ENCODE measurements at places on chromosomes 3 and 15.

- no peak for DNase-seq
Measured at GRCh38 chr3:141114816-141115460, 63.8 kb downstream of the SPSB4 start.

GRCh38 chr3:187941135-187941847, 196.0 kb upstream of the BCL6 start:
- DNase-seq = no peak

DNA sequence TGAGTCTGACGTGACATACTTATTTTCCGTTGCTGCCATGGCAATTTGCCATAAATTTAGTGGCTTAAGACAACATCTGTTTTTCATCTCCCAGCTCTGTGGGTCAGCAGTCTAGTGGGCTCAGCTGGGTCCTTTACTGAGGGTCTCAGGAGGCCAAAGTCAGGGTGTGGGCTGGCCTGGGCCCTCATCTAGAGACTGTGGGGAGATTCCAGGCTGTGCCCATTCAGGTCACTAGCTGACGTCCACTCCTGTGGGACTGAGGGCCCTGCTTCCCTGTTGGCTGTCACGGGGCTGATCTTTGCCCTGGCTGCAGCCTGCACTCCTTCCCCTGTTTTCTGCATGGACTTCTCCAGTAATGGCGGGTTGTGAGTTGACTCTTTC, 19.1 kb downstream of the FGD5 start:
- DNase-seq = no peak

DNA sequence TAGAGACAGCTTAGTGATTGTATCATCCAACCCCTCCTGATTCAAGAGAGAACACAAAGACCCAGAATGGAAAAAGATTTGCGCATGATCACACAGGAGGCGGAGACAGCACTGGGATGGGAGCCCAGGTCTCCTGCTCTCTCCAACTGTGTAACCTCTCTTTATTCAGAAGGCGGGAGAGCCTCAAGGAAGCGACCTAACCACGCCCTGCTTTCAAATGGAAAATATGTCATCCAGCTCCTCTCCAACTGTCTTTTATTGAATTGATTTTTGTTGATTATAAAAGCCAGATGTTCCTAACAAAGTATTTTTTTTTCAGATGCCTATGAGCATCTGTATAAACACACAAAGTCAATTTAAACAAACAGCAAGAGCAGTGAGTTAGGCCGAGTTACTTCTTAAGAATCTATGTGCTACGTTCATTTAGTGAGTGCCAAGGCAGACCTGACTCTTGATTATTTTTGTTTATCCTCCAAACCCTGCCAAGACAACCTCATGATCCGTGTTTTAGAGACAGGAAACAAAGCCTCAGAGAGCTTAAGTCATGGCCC, 74.5 kb downstream of the BFSP2 start:
- no peak for DNase-seq

DNA sequence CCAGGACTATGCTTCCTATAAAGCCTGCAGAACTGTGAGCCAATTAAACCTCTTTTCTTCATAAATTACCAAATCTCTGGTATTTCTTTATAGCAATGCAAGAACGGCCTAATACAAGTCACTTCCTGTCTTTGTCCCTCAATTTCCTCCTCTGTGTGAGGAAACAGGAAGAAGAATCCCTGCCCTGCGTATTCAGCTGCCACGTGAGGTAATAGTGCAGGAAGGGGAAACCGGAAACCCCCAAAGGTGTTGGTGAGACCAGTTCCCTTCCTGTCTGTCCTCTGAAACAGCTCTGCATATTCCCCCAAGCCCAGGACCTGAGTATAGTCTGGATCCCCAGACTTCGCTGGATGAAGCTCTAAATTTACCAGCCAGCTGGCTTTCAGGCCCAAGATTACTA, 18.1 kb upstream of the PTPN23 start:
- no peak for DNase-seq

DNA sequence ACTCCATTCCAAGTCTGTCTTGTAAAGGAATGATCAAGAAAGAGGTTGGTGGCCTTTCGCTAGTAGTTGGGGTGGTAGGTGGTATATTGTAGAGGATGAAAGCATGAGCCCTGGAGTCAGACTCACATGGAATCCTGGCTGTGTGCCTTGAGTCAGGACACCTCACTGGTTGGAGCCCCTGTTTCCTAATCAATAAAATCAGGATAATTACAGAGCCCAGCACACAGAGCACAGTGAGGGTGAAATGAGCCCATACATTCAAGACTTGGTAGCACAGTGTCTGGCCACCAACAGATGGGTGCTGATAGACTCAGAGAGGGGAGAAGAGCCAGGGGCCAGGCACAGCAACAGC, 95.1 kb upstream of the MYZAP start:
- no peak for DNase-seq

DNA sequence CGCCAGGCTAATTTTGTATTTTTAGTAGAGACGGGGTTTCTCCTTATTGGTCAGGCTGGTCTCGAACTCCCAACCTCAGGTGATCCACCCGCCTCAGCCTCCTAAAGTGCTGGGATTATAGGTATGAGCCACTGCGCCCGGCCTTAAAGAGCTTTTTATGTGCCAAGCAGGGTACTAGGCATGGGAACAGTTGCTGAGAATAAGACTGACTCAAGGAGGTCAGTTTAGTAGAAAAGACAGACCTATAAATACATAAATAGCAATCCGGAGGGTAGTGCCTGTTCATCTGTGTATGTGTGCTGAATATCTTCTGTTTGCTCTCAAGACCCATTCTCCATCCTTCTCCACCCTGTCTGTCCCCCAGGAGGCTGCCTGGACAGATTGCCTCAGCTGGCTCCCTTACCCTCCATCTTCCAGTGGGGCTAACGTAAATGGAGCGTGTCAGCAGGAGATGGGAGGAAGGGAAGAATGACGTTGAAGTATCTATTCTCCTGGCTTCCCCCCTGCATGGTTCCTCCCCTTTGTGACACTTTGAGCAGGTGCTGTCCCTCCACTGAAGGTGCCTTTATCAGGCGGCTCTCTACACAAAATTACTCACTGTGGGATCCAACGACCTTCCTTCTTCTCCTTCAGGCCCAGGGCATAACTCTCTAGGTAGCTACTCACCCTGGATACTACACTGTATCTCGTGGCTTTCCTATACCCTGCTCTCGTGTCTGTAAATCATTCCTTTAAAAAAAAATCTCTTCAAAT, 31.1 kb downstream of the FBXO40 start:
- no peak for DNase-seq

GRCh38 chr3:133872161-133872560, 23.5 kb downstream of the RAB6B start:
- DNase-seq = no peak

- DNase-seq = no peak
Measured at GRCh38 chr3:186277268-186277909, 84.6 kb downstream of the DGKG start.

GRCh38 chr3:107421170-107421792, 44.0 kb downstream of the CCDC54 start:
- no peak for DNase-seq

DNA sequence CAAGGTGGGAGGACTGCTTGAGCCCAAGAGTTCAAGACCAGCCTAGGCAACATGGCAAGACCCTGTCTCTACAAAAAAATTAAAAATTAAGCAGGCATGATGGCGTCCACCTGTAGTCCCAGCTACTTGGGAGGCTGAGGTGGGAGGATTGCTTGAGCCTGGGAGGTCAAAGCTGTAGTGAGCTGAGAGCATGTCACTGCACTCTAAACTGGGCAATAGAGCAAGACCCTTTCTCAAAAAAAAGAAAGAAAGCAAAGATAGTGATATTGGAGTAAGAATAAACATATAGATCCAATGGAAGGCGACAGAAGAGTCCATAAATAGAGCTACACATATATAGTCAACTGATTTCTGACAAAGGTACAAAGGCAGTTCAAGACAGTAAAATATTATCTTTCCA, 21.3 kb upstream of the ANKRD28 start:
- DNase-seq = no peak

DNA sequence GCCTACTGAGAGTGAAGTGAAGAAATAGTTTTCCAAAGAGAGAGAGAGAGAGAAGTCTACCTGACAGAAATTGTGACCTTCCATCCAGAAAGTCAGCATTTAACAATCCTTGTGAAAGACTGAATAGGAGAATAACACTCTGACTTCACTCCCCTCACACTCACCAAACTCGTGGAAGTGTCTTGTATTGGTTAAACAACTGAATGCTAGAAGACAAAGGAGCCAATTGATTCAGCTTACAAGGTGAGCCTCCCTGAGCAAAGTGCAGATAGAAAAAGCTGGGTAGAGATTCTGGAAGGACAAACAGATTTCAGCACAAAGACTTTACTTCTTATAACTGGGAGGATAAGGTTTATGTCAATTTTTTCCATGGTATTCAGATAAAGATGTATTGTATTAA, 40.8 kb upstream of the OSTN start:
- no peak for DNase-seq

DNA sequence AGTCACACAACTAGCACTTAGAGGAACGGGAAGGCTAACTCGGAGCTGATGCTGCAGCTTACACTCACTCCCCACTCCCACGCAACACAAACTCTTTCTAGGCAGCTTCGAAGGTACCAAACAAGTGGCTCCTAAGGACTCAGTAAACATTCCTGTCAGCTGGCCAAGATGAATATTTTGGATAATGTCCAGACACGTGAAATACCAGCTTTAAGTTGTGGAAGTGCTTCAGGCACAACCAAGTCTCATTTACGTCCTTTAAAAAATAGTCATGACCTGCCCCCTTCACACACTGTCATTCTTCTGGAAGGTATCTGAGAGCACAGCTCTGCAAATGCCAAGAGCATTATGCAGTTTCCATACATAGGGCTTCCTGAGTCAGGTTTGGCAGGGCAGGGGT, 1005.9 kb upstream of the CFAP20DC start:
- DNase-seq = no peak

DNA sequence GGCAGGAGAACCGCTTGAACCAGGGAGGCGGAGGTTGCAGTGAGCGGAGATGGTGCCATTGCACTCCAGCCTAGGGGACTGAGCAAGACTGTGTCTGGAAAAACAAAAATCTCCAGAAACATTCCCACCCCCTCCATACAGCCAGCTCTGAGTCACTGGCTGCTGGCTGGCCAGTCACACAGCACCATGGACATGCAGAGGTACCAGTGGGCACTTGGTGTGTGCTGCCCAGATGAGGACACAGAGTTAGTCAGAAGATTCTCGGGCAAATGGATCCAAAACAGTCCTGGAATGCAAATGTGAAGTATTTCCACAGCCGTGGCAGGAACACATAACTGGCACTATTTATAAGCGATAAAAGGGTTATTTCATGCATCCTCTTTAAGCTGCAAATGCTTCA, 44.6 kb downstream of the BDH1 start:
- no peak for DNase-seq

DNA sequence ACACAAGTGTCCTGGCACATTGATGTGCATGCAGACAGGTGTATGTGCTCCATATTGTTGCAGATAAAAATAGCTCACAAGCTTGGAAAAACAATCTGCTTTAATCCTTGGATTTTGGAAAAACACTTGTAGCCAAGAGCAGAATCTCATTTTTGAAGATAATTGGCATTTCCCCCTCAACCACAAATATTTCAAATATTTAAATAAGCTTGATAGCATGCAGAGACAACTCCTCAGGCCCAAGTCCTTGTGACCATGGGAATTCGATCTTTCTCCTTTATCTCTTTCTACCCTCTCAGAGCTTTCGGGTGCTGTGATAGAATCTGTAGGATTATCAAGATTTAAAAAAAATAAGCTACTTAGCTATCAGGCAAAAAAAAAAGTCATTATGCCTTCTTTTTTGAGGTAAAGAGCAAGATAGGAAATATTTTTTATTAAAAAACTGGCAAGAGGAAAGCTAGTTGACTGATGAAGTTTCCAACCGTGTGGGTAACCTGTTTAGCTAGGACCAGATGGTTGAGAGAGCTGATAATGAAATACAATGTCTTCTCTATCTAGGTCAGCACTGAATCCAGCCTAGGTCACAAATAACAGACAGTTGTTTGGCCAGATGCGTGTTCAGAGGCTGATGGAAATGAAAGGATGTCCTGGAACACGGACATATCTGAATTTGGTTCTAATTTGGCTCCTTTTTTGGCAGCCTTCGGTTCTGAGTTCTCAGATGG, 54.9 kb upstream of the SNRK start:
- no peak for DNase-seq

GRCh38 chr3:27224197-27224596, 145.0 kb downstream of the NEK10 start:
- DNase-seq = no peak

DNA sequence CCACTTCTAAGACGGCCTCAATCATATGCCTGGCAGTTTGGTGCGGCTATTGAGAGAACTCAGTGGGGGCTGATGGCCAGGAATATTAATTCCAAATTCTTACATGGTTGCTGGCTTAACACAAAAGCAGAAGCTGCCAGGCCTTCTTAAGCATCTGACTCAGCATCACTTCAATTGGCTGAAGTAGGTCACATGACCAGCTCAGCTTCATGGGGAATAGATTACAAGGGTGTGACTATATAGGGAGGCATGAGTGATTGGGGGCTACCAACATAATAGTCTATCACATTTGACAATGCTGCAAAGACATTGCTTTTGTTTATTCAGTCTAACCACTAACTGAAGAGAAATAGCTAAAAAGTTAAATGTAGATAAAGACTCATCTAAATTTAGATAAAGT, 101.6 kb upstream of the ANKRD28 start:
- DNase-seq = no peak

GRCh38 chr15:70324001-70324974, 226.6 kb upstream of the TLE3 start:
- DNase-seq = no peak

DNA sequence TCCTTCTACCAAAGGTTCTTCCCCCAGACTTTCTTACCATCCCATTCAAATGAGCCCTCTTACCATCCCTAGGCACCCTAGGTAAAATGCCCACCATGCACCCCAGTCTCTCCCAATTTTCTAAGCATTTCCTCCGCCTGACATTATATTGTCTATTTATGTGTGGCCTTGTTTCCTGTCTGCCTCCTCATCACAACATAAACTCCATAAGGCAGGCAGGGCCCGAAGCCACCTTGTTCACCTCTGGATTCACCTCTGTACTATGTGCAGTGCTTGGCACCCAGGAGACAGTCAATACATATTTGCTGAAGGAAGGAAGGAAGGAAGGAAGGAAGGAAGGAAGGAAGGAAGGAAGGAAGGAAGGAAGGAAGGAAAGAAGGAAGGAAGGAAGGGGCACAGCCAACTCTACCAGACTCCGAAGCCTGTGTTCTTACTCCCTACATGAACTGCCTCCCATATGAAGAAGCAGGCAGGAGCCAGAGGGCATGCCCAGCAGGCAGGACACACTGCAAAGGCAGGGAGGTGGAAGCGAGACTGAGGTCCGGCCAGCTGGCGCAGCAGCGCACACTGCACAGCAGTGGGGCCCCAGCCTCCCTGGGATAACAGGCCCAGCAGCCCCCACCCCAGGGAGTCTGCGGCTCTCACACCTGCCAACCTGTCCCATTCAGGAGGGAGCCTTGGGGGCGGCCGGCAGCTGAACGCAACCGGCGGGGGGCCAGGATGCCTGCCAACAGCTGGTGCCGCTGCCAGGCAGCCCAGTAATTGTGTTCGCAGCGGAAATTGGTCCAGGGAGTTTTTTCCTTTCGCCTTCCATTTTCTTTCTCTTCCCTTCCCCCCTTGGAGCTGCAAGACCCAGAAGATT, 106.0 kb upstream of the LINGO1 start:
- no peak for DNase-seq
